Osteoblast (primary cell): ENCODE measurements at places on chromosomes 3 and 15. TPM values are rescaled to one million over a fixed set of nuclear protein-coding genes. Genes with fewer than 3 reads are reported as not detected.

DNA sequence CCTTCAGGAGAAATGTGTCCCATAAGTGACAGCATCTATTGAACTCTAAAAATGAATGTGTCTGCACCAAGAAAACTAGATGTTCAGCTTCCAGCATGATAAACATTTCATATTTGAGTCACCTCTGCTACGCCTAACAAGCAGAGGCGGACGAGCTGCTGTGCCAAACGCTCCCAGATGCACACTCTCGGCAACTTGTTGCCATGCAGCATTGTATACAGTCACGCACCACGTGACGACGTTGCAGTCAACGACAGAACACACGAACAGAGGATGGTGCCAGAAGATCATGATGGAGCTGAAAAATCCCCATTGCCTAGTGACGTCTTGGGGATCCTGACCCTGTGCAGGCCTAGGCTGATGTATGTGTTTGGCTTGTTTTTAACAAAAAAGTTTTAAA, 137.5 kb downstream of the XXYLT1 start:
- H3K4me3 ChIP-seq, result no peak overlapping the region
- no peaks in the 10 kb centered on the region for H3K36me3 ChIP-seq
- peak; percentile 15 for DNase-seq
- no peak overlapping the region for H3K27ac ChIP-seq
- H3K4me1 ChIP-seq, result peaks cover 19% of the 10 kb centered on the region
- no peaks in the 10 kb centered on the region for H3K27me3 ChIP-seq

- no peaks in the 10 kb centered on the region for H3K4me1 ChIP-seq
- no peaks in the 10 kb centered on the region for H3K27me3 ChIP-seq
- H3K27ac ChIP-seq, result no peak overlapping the region
Observed at GRCh38 chr15:77622934-77623754, 9.6 kb downstream of the LINGO1 start.

The KLHL40 gene
- total RNA-seq, result not detected in 2 replicates

DNA sequence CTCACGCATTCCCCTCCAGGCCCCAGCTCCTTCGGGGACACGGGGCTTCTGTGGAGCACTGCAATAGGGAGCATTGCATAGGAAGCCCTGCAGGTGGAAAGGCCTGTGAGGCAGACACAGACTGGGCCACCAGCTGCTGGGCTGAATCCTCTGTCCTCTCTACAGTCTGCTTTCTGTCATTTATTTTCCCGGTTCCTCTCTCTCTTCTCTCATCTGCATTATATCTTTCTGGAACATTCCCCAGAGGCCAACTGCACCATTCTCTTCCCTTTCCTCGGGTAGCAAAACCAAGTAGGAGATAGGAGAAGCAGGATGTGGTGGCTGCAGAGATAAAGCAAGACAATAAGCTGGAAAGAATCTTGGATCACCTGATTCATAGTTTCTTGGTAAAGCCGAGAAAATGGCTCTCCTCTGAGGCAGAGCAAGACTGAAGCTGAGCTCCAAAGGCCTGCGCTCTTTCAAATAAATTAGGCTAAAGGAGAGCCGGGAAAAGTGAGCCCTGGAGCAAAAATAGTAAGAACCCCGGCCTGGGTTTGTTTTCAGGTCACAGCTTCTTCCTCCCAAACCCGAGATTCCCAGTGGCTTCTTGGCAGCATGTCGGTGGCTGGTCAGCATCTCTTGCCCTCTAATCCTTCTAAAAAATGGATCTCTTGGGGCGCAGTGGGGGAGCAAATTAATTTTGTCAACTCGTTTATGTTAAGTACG, 5.3 kb downstream of the TM4SF4 start:
- H3K27me3 ChIP-seq, result no peaks in the 10 kb centered on the region
- DNase-seq, result peak; percentile 59
- no peak overlapping the region for H3K4me3 ChIP-seq
- H3K36me3 ChIP-seq, result no peaks in the 10 kb centered on the region
- H3K4me1 ChIP-seq, result peaks cover 11% of the 10 kb centered on the region

The SLC6A1 gene
- total RNA-seq, result not detected in 2 replicates
